ENCODE measurements at places on chromosomes 6 and 20. TPM values are rescaled to one million over a fixed set of nuclear protein-coding genes. Genes with fewer than 3 reads are reported as not detected.

The MYLK4 gene
- total RNA-seq, result 0.73 TPM

The CALHM5 gene
- total RNA-seq, result 4.0 TPM

The C6orf52 gene
- 0.59 TPM for total RNA-seq

The MAS1 gene
- total RNA-seq, result not detected

The OTOR gene
- not detected for total RNA-seq

The PM20D2 gene
- 9.2 TPM for total RNA-seq
